ENCODE measurements at places on chromosomes 7 and 10.

- DNase-seq, result no peak
Measured at GRCh38 chr10:120420421-120420820, 36.6 kb upstream of the PLPP4 start.

DNA sequence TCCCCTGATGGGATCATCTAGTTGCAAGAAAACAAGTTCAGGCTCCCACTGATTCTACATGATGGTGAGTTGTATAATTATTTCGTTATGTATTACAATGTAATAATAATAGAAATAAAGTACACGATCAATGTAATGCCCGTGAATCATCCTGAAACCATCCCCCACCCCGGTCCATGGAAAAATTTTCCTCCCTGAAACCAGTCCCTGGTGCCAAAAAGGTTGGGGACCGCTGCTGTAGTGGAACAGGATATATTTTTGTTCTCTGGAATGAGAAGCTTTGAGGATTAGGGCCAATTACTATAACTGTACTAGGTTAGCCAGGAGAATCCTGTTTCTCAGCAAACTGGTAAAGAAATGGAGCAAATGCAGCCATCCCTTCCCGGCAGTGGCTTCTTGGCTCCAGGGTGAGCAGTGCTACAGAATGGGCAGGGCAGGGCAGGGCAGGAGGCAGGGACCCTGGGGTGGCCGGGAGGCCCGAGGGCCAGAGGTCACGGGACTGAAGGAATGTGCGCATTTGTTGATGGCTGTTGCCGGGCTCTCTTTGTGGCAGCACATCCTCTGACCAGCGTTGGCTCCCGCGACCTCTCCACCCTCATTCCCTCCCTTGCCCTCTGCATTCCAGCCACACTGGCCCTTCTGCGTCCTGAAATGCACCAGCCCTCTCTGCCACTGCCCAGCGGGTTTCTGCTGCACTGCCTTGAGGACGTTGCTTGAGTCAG lies 162.3 kb upstream of the NPS start:
- no peak for DNase-seq

DNA sequence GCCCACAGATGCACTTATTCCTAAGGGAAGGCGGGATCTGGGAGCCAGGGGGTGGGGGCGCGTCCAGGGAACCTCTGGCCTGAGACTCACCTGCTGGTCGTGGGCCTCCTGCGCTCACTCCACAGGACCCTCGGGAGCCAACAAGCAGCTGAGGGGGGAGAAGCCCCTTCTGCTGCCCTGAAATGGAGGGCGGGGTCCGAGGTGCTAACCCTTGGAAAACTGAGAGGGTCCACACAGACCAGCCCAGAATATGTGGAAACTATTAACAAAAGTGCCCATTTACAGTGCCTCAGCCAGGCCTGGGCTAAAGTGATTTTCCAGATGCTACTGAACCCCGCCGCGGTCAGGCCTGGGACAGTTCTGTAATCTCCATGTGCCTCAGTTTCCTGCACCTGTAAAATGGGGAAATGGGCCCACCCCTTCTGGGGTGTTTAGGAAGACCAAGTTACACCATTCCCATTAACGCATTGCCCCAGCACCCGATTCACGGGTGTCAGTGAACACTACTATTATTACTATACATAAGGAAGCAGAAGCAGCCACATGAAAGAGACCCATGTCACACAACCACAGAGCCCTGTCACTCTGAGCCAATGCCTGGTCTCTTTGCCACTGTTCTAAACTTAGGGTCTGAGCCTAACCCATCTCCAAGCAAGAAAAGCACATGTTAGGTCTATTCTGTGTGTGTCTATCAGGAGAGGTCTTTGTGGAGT lies 630 bp upstream of the VSTM4 start:
- DNase-seq, result no peak

DNA sequence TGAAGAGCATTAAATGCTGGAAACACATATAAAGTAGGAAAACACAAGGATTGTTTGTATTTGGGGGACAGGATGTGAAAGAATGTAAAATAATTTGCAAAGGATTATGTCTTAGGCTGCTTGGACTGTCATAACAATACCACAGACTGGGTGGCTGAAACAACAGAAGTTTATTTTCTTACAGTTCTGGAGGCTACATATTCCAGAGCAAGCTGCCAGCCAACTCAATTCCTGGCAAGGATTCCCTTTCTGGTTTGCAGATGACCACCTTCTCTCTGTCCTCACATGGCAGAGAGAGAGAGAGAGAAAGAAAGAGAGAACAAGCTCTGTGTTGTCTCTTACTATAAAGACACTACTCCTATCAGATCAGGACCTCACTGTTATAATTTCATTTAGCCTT lies 8.8 kb upstream of the LAMB4 start:
- DNase-seq, result no peak

- no peak for DNase-seq
Measured at GRCh38 chr7:22819476-22819875, 3.2 kb downstream of the TOMM7 start.

DNA sequence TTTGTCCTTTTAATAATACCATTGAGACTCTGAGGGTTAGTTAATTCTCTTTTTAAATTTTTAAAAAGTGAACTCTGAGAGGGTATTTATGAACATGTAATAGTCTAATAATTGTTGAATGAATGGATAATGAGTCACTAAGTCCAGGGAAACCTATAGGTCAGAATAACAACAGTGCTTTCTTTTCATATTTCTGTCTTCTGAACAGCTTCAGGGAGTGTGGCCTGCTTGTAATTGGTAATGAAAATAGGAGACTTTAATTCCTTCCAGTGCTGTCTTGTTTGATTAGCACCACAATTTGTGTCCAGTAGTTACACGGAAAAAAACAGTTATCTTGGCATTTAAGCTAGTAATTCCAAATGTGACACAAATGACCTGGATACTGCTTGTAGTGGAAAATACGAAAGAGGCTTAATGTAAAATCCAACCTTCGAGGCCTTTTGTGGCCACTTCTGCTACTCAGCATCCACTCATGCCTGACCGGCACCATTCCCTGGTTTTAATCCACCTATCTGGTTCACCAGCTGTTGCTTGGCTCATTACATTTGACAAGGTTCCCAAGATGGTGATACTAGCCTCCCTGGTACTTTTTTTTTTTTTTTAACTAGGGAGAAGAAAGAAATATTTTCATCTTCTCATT lies 149.3 kb upstream of the IMMP2L start:
- no peak for DNase-seq

DNA sequence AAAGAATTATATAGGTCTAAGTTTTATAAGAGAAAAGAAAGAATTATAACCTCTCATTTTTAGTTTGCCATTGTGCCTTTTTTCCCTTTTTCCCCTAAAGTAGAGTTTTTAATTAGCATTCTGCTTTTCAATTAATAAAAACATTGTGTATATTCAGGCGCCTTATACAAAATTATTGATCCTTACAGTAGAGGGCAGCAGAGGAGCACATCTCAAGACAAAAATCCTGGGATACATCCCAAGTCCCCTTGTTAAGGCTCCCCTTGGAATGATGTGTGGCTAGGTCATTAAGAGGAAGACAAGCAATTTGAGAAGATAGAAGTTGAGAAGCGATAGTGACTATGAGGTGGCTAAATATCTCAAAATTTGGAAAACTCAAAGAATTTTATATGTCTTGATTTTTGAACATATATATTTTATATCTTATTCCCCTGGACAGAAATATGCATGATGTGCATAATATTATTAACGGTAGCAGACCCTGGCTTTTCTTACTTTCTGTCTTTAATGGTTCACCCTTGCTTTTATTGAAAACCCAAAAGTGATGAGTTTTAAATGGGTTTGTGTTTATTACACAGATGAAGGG lies 19.1 kb upstream of the TPK1 start:
- no peak for DNase-seq

DNA sequence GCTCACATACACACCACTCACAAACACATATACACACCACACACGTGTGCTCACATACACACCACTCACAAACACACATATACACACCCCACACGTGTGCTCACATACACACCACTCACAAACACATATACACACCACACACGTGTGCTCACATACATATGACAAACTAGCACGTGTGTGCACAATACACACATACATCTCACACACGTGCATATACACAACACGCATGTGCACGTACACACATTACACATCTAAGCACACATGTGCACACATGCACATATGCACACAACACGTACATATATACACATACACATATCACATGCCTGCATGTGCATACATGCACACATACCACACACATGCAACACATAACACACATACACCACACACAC lies 78.3 kb upstream of the FOXK1 start:
- no peak for DNase-seq

GRCh38 chr7:157357129-157358040 lies 20.6 kb downstream of the DNAJB6 start:
- no peak for DNase-seq

GRCh38 chr10:16612115-16612980 lies 90.7 kb upstream of the C1QL3 start:
- no peak for DNase-seq

DNA sequence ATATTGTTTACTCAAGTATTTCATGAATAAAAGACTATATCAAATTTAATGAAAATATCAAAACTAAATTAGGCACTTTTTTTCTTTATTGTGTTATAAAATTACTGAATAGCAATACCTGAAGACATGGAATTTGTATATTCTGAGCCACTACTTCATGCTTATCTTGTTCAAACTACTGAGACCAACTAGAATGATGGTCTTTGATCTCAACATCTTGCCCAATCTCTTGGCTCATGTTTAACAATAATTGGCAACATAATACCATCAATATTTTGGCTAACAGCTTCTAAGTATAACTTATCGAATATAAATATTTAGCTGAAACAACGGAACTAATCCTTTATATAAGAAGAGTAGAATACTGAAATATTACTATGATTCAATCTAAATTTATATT lies 56.5 kb upstream of the AGMO start:
- DNase-seq, result no peak

- no peak for DNase-seq
Measured at GRCh38 chr7:150851492-150852370, 586 bp upstream of the AOC1 start.

- no peak for DNase-seq
Measured at GRCh38 chr7:43565786-43566185, 17.1 kb upstream of the STK17A start.

DNA sequence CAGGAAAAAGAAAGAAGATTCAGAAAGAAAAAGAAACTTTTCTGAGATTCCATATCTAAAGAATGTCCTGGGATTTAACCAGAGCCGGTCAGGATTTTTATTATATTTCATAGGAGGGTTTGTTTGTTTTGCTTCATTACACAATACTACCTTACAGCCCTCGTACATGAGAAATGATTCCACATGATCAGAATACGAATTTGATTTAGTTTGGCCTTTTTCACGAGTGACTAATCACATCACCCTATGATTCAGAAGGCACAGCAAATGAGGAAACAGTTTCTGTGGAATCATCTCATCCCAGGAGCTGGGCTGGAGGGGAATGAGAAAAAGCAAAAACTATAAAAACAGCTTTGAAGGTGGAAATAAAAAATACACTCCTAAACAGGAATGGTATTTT lies 54.7 kb upstream of the VWC2 start:
- no peak for DNase-seq

GRCh38 chr7:100095704-100096103 lies 5.5 kb downstream of the MCM7 start:
- no peak for DNase-seq

DNA sequence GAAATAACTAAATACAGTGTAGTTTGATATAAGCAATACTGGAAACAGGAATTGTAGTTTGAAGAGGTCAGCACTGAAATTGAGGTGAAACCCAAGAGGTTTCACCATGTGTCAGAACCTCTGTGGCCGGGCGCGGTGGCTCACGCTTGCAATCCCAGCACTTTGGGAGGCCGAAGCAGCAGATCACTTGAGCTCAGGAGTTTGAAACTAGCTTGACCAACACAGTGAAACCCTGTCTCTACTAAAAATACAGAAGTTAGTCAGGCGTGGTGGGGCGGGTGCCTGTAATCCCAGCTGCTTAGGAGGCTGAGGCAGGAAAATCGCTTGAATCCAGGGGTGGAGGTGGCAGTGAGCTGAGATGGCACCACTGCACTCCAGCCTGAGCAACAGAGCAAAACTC lies 13.7 kb downstream of the AHCYL2 start:
- no peak for DNase-seq

DNA sequence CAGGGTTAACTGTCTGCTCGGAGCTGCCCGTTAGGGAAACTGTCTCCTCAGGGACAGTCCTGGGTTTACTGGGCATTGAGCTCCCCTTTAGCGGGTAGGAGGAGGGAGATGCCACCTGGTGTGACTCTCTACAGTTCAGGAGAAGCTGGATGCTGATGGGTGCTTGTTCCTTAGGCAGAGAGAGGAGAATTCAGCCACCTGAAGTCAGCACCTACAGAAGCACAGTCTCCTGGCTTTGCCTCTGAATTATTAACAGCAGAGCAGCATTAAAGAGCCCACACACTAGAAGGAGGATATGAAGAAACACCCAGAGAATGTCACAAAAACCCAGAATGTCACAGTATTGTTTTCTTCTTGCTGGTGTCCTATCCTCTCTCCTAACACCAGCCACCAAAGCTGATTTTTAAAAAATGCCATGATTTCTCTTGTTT lies 696 bp downstream of the GIMAP4 start:
- DNase-seq, result no peak

GRCh38 chr10:45224219-45224841 lies 91.1 kb downstream of the OR13A1 start:
- DNase-seq, result no peak

DNA sequence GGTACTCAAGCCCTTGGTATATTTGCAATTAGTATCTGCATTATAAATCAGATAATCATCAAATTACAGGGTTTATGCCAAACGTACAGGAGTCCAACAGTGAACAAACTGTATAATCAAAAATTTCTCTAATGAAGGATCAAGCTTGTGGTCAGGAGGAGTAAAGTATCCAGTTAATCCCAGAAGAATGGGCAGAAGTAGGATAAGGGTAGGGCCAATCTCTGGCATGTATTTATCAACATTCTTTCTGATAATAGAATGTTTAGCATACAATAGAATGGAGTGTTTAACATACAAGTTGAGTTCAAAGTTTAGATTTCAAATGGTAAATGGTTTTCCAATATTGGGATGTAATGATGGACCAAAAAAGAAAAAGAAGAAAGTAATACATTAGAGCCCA lies 103.0 kb downstream of the CALD1 start:
- no peak for DNase-seq
